ENCODE measurements at places on chromosomes 2 and 18.

DNA sequence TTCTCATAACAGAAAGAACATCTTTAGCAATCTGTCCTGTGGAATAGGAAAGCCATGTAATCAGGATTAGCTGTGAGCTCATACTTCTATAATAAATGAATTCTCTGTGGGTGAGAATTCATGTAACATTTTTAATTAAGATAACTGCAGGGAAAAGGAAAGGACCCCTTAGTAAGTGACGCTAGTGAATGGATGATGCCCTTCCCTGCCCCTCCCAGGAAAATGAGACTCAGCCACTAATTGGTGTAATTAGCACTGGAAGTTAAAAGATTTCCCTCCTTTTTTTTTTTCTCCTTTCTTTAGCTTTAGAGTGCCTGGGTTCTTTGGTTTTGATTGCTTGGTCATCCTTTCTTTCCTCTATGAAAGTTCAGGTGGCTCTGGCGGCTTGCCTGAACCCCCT lies 90.3 kb downstream of the VWA3B start:
- DNase-seq, result no peak

DNA sequence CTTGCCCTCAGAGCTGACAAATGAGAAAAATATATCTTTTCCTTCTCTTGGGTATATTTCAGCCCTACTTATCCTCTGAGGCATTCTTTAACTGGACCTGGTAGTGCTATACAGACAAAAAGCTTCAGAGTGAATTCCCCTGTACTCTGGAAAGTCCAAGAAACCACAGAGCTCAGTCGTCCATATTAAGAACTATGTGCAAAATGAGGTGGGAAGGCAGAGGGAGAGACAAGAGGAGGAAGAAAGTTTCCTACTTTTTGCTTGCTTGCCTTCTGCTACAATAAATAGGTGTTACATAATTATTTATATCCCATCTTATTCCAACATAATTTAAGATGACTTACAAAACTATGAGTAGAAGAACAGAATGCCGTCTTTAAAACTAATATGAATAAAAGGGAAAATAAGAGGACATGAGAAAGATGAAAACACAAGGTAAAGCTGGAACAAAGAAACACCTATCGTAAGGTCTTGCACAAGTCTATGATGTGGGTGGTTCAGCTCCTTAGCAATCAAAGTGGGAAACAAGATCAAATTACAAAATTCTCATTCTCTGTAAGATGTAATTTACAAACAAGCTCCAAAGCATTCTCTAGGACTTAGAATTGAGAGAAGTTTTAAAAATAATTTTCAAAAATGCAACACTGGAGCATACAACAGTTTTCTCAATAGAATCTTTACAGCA lies 97.9 kb downstream of the BAZ2B start:
- peak; percentile 8 for DNase-seq

DNA sequence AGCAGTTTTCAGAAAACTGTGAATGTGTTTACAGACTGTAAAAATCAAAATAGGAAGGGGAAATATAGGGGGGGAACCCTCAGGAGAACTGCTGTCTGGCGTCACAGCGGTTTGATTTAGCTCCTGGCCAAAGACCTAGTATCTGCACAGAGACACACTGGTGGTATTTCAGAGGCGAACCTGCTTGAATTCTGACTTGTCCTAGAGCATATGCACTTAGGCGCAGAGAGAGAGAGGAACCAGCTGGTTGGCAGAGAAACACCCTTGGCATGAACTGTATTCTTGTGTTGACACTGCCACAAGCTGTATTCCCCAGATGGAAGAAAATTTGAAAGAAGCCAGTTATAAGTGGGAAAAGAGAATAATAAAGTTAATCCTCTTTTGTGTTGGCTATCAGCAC lies 506.5 kb upstream of the NRP2 start:
- DNase-seq, result no peak

DNA sequence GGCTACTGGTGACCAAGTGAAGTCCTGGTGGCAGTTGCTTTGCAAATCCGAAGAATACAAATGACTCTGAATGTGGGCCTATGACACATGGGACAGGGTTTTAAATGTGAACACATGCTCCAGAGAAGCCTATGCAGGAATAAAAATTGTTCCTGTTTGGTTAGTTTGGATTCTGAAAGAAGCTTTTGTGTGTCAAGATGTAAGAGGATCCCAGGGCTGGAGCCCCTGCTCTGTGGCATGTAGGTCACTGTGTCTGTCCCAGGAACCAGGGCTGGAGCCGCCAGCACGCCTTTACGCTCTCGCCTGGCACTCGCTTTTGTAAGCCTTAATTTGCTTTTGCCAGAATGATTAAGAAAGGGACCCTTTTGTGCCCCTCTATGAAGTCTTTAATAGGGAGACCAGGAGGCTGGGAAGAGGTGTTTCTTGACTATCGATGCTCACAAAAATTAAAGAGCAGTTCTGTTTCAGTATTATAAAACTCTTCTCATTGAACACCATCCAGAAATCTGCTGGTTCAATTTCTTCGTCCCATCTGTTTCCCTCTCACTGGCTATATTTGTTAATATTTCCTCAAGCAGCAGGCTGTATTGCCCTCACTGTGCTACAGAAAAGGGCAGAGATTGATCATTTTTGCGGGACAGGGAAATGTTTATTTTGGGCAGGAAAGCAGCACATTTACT lies 532.7 kb upstream of the POU3F3 start:
- no peak for DNase-seq

DNA sequence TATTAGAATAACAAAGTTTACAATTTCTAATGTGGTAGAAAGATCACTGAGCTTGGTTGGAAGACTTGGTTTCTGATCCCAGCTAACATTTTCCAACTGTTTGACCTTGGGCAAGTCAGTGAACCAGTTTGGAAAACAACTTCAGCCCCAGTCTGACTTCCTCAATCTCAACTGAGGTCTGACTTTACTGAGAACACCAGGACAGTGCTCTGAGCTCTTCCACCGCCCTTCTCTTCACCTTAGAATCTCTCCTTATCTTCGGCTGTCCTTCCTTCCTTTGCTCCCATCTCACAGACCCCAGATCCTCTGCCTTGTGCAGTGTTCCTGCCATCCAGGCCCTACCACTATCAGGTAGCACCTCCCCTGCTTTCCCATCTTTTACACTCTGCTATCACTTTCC lies 193.8 kb upstream of the SP5 start:
- DNase-seq, result no peak

- no peak for DNase-seq
These were observed 62.1 kb downstream of the TMEM17 start for GRCh38 chr2:62443886-62444285.

- DNase-seq, result no peak
These were observed 160.3 kb upstream of the FSIP2 start for GRCh38 chr2:185578322-185578721.

GRCh38 chr2:158659483-158659882 lies 135.6 kb upstream of the DAPL1 start:
- no peak for DNase-seq

DNA sequence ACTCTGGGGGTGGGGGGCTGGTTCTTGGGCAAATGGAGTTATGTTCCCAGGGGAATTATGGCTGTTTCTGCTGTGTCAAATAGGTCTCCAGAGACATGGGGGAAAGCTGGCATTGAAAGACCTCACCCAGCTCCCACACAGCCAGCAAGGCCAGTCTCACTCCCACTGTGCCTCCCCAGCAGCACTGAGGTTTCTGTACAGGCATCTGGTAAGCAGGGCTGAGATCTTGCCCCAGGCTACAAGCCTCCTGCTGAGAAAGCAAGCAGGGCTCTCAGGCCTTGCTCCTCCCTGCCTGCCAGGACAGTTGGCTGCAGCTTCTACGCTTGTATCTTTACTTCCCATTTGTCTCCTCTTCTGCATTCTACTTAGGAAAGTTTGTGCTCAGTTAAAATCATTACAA lies 50.5 kb upstream of the FHOD3 start:
- DNase-seq, result no peak

DNA sequence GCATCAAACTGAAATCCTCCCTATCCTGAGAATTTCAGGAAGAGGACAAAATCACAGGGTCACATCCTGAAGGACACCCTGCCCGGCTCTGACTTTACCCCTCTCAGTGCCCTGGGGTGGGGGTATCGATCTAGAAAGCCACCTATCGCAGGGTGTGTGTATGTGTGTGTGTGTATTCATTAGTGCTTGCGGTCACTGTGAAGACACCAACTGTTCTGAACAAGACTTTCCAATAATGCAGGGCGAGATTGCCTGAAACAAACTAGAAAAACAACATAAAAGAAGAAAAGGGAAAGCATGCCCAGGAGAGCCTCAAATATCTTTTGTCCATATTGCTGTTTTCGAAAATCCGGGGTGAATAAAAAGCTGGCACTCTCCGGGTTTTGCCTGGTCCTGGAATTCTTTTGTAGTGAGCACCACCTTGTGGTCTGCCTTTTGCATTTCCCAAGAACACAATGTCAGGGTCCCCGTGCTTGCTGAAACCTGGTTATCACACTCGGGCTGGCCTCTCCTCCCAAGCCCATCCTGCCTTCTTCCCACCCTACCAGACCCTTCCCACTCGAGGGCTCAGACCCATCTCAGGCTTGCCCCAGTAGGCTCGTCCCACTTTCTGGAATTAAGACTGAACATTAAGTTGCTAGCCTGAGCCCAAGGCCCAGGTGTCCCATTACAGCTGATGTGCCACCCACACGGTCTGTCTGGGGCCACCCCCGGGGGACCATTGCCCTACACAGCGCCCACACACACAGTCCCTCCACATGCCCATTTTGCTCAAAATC lies 25.0 kb upstream of the COPS8 start:
- DNase-seq, result peak; percentile 59

GRCh38 chr2:238287737-238288649 lies at the start of gene PER2:
Gene PER2, minus strand, starts transcription at chr2:238288610. Its CDS starts 10,674 bp downstream, at chr2:238277936.
- DNase-seq, result peak; percentile 88

DNA sequence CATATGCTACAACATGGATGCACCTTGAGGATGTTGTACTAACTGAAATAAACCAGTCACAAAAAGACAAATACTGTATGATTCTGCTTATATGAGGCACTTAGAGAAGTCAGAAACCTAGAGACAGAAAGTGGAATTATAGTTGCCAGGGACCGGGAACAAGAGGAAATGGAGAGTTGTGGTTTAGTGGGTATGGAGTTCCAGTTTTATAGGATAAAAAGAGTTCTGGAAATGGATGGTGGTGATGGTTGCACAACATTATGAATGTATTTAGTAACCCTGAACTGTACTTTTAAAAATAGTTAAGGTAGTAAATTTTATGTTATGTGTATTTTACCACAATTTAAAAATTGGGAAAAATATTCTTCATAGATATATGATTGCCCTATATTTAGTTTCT lies 97.7 kb downstream of the DPP4 start:
- no peak for DNase-seq

DNA sequence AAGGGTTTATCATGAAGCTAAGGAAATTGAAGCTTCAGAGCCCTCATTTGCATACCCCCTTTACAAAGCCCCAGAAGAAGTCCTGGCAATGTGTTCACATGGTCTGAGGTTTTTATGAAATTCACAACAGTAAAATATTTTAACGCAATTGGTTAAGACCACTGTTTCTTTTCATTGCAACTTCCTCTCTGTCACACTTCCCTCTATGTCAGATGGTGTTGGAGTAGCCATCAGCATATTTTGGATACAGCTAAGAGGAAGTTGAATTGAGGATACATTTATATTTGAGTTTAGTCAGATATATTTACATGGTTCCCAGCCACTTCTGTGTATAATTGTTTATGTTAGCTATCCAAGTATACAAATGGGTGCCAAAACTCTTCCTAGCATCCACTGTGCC lies 170.0 kb downstream of the TXNL1 start:
- DNase-seq, result no peak

DNA sequence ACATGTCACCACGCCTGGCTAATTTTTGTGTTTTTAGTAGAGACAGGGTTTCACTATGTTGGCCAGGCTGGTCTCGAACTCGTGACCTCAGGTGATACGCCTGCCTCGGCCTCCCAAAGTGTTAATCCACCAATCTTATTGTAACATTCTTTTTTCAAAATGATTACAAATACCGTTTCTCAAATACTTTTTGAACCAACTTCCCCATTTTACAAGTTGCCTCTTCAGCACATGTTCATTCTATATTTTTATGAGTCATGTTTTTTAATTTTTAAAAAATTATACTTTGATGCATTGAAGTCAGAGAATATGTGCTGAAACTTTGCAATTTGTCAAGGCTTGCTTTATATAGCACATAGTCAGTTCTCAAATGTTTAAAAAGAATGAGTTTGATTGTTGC lies 58.2 kb downstream of the QPCT start:
- DNase-seq, result no peak

DNA sequence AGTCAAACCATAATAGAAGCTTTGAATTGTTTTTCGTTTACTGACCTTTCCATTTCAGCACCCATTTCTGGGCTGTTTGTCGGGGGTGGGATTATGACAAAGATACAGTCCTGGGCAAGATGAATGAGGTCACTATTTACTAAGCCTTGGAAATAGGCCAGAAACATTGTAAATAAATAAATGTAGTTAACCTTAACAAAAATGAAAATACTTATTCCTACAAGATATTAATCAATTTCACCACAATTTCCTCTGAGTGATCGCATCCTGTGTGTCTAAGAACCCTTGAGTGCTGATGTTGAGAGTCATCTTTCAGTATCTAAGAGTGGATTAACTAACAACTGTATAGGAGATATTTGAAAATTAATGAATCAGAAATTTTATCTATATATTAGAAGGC lies 14.0 kb downstream of the ITGA4 start:
- no peak for DNase-seq

DNA sequence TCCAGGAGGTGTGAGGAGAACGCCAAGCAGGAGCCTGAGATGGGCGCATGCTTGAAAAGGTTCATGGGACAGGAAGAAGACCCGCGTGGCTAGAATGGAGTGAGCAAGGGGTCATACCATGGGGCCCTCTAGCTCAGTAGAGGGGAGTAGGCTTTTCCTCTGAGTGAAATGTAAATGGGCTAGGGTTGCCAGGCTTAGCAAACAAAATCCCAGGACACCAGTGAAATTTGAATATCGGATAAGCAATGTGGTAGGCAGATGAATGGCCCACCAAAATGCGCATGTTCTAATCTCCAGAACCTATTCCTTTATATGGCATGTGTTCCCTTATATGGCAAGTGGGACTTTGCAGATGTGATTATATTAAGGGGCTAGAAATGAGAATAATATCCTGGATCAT lies 174.1 kb upstream of the CCDC68 start:
- no peak for DNase-seq

GRCh38 chr2:193024791-193025190 lies 830.1 kb upstream of the TMEFF2 start:
- no peak for DNase-seq

All from RWPE1 (cell line).